ENCODE measurements at places on chromosomes 7 and 10. TPM values are rescaled to one million over a fixed set of nuclear protein-coding genes. Genes with fewer than 3 reads are reported as not detected.

The FAM25G gene
- not detected for total RNA-seq

The SLC13A1 gene
- total RNA-seq, result not detected

The LIPA gene
- total RNA-seq, result 64.1 TPM

The TMEM213 gene
- total RNA-seq, result not detected

The AZGP1 gene
- total RNA-seq, result 0.32 TPM

The HOXA1 gene
- total RNA-seq, result 1.2 TPM

The ACSM6 gene
- total RNA-seq, result not detected

The CFTR gene
- not detected for total RNA-seq

The SLC12A9 gene
- 12.2 TPM for total RNA-seq

The TBXAS1 gene
- 2.4 TPM for total RNA-seq

The TAS2R38 gene
- not detected for total RNA-seq

The TMEM236 gene
- total RNA-seq, result under 0.01 TPM

The PNLIPRP3 gene
- not detected for total RNA-seq

The POMZP3 gene
- 0.88 TPM for total RNA-seq

The ARID5B gene
- total RNA-seq, result 25.2 TPM

The MUC12 gene
- 0.60 TPM for total RNA-seq

The ADAM12 gene
- 360 TPM for total RNA-seq

The CYP3A4 gene
- not detected for total RNA-seq

The SPDYE6 gene
- total RNA-seq, result not detected

The KLF14 gene
- total RNA-seq, result under 0.01 TPM

The ATP6V1F gene
- 147 TPM for total RNA-seq

The ASB10 gene
- total RNA-seq, result not detected

The NDUFA5 gene
- total RNA-seq, result 36.4 TPM

The HYAL4 gene
- total RNA-seq, result not detected

The RGS10 gene
- total RNA-seq, result 38.9 TPM

The CPN1 gene
- not detected for total RNA-seq

The CRHR2 gene
- total RNA-seq, result not detected

The PNLIPRP1 gene
- not detected for total RNA-seq

The AKR1C1 gene
- total RNA-seq, result 6.8 TPM

The HSPA12A gene
- total RNA-seq, result 10.7 TPM

The CUBN gene
- 4.8 TPM for total RNA-seq

The ARMH3 gene
- total RNA-seq, result 11.7 TPM

The TBC1D12 gene
- total RNA-seq, result 12.4 TPM

The FKBP9 gene
- total RNA-seq, result 320 TPM

The TLX1 gene
- total RNA-seq, result not detected

The CASTOR2 gene
- 5.6 TPM for total RNA-seq

The PRRT4 gene
- not detected for total RNA-seq

The PROSER2 gene
- total RNA-seq, result 0.92 TPM

The ZNF853 gene
- 5.3 TPM for total RNA-seq

The MRLN gene
- total RNA-seq, result not detected

The OR2A7 gene
- not detected for total RNA-seq

The CYP26A1 gene
- total RNA-seq, result not detected

The KIF11 gene
- 2.4 TPM for total RNA-seq

The AKR1C8 gene
- not detected for total RNA-seq

The RASA4B gene
- 2.5 TPM for total RNA-seq

The NPC1L1 gene
- total RNA-seq, result not detected

The PTN gene
- total RNA-seq, result 7.7 TPM

Data from smooth muscle cell of the umbilical artery (primary cell).